ENCODE measurements at places on chromosomes 7 and 10. TPM values are rescaled to one million over a fixed set of nuclear protein-coding genes. Genes with fewer than 3 reads are reported as not detected.
A peak's percentile ranks its signal among the peaks of the same experiment; 100 is the strongest.

The TDRD1 gene
- total RNA-seq = not detected

The C10orf53 gene
- total RNA-seq = not detected

The CCDC172 gene
- not detected for total RNA-seq

The GDF2 gene
- total RNA-seq = not detected

GRCh38 chr7:148458263-148458662, 132.3 kb upstream of the C7orf33 start:
- DNase-seq = no peak
- H3K36me3 ChIP-seq = no peaks in the 10 kb centered on the region
- no peaks in the 10 kb centered on the region for H3K27me3 ChIP-seq
- H3K4me1 ChIP-seq = no peaks in the 10 kb centered on the region
- no peak overlapping the region for H3K27ac ChIP-seq

- no peak for DNase-seq
- peaks cover 27% of the 10 kb centered on the region for H3K36me3 ChIP-seq
- H3K4me1 ChIP-seq = peaks cover 49% of the 10 kb centered on the region
- H3K4me3 ChIP-seq = no peak overlapping the region
These were observed 104.6 kb downstream of the NRP1 start for GRCh38 chr10:33229949-33230267.

- DNase-seq = no peak
- no peaks in the 10 kb centered on the region for H3K36me3 ChIP-seq
- H3K4me3 ChIP-seq = no peak overlapping the region
- no peaks in the 10 kb centered on the region for H3K27me3 ChIP-seq
These were observed 85.4 kb upstream of the SLC13A1 start for GRCh38 chr7:123285076-123285700.

DNA sequence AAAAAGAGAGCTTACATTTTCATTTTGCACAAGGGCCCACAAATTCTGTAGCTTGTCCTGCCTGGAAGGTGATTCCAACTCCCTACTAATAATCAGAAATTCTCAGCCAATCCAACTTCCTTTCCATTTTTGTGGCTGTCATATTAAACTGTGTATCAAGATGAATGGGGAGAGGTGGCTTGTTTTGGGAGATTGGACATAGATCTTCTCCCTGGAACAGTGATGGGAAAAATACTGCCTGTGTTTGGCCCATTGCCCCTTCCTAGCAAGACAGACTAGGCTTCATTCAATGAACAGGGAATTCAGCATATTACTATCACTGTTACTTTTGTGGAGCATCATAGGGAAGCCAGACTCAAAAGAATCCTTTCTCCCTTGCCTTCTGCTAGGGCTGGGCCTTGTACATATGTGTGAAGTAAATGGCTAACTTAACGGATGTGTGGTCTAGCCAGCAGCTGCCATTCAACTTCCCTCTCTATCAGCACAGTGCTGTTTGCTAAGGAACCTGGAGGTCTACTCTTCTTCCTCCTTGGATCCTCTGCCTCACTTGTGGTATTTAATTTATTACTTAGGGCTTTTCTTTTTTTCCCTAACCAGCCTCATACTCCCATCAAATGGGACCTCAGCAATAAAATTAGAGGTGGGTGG, 326.0 kb downstream of the BICC1 start:
- no peak overlapping the region for H3K4me3 ChIP-seq
- no peaks in the 10 kb centered on the region for H3K36me3 ChIP-seq
- no peaks in the 10 kb centered on the region for H3K27me3 ChIP-seq
- peaks cover 38% of the 10 kb centered on the region for H3K4me1 ChIP-seq

- H3K27me3 ChIP-seq = peaks cover 19% of the 10 kb centered on the region
- H3K36me3 ChIP-seq = peaks cover 5% of the 10 kb centered on the region
- H3K4me1 ChIP-seq = peaks cover 23% of the 10 kb centered on the region
- H3K27ac ChIP-seq = peak within 1 kb of the TSS; percentile 93
These were observed at the start of gene TOMM7 for GRCh38 chr7:22822486-22823141. TOMM7 (minus strand) TSS chr7:22822849; CDS start chr7:22822779, 70 bp downstream.

DNA sequence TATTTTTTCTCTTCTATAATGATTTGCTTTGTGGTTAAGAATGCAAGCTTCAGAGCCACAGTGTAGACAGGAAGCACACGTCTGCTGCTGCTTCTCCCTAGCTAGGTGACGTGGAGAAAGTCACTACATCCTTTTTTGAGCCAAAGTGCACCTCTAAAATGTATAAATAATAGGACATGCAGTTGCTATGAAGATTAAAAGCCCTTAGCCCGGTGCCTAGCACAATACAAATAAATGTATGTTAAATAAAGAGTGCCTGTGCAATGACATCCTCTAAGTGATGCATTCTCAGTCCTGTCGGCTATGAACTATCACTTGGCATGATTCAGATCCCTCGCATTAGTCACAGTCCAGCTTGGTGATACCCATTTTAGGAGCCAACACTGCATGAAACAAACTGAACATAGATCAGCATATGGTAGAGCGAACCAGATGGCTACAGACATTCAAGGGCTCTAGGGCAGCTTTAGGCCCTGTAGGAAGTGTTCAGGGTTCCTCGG, 4.8 kb upstream of the TRDMT1 start:
- peaks cover 51% of the 10 kb centered on the region for H3K4me1 ChIP-seq
- no peaks in the 10 kb centered on the region for H3K36me3 ChIP-seq
- H3K27ac ChIP-seq = no peak overlapping the region
- no peak overlapping the region for H3K4me3 ChIP-seq
- H3K27me3 ChIP-seq = no peaks in the 10 kb centered on the region

DNA sequence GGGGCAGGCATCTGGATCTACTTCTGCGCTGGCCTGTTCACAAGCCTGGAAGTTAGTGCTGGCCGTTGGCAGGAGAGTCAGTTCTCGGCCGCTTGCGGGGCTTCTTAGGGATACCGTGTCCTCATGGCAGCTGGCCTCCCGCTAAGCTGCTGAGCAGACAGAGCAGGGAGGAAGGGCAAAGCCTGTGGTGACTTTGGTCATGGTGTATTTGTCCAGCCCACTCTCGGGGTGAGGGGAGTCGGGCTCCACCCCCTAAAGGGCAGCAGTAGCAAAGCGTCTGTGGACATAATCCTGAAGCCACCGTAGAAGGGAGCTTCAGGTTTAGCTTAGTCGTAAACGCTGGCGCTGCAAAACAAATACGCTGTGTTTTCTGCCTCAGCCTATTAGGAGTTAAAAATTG, 12.2 kb downstream of the UBE3C start:
- no peak overlapping the region for H3K4me3 ChIP-seq
- no peak for DNase-seq
- peaks cover 7% of the 10 kb centered on the region for H3K4me1 ChIP-seq
- peaks cover 5% of the 10 kb centered on the region for H3K36me3 ChIP-seq
- no peaks in the 10 kb centered on the region for H3K27me3 ChIP-seq
- H3K27ac ChIP-seq = no peak overlapping the region

Data from mesothelial cell of epicardium (in vitro differentiated cells).